ENCODE measurements at places on chromosomes 2 and 18.

GRCh38 chr18:42024131-42024530, 69.1 kb downstream of the PIK3C3 start:
- DNase-seq, result no peak

DNA sequence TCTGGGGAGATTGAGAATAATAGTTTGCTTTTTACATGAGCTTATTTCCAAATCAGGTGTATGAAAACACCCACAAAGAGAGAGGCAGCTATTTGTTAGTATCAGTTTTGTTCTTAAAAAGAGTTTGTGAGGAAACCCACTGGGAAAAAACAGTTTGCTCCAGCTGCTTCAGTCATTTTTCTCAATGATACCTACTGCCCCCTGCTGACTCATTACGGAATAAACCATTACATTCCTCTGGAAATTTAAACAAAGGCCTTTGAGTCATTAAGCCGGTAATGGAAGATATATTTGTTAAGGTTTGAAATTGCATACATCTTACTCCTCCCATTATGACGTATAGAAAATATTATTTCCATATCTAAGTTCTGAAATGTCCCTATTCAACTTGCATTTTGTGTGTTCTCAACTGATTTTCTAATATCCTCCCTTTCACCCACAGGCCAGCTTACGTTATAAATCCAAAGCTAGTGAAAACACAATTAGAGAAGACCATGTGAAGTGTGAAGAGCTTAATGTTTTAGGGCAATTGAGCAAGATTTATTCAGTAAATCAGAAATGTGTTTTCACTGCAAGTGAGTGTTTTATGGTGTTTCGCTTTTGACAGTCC, 761.6 kb downstream of the DSC3 start:
- no peak for DNase-seq

GRCh38 chr2:232388324-232388891, 9.9 kb downstream of the ALPP start:
- no peak for DNase-seq

- DNase-seq, result no peak
These were observed 224.9 kb downstream of the ASXL3 start for GRCh38 chr18:33802955-33803354.

DNA sequence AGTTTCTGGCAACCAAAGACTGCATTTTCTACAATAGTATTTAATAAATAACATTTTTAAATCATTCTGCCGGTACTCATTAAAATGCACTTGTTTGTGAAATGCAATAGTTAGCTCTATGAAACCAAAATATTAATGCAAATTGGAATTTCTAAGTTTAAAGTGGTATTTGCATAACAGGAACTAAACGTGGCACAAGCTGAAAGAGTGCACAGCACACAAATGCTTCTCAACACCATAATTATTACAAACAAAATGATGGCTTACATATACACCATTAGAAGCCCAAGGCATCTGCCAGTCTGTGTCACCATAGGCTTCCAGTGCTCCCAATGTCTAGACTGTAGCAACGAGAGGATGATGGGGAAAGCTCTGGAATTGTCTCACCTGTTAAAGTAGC, 280.5 kb downstream of the TCF4 start:
- no peak for DNase-seq

DNA sequence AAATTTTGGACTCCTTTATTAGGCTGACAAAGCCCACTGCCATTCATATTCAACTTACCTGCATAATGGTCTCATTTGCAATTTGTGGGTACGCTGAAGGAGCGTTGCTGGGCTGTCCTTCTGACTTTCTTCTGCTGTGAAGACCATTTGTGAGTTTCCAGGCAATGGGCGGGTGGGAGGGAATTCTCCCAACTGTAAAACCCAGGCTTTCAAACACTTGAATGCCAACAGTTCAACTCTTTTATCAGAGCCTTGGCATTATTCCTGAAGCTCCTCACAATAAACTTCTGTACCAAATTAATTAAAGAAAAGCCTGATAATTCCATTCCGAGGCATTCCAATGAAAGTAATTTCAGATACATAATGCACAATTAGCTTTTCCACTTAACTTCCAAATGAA, 35.2 kb upstream of the GPR39 start:
- no peak for DNase-seq

DNA sequence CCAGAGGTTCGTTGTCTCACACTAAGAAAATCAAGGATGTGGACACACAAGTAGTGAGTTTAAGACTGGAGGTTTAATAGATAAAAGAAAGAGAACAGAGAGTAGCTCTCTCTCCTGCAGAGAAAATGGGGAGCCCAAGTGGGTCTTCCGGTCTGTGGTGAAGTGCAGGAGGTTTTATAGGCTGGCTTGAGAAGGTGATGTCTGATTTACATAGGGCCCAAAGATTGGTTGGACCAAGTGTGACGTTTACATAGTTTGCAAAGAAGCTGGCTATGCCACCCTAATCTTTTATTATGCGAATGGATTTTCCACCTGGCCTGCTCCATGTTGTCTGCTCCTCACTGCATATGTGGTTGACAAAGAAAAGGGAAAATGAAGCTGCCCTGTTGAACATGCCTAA, 430.4 kb upstream of the TRIB2 start:
- no peak for DNase-seq

DNA sequence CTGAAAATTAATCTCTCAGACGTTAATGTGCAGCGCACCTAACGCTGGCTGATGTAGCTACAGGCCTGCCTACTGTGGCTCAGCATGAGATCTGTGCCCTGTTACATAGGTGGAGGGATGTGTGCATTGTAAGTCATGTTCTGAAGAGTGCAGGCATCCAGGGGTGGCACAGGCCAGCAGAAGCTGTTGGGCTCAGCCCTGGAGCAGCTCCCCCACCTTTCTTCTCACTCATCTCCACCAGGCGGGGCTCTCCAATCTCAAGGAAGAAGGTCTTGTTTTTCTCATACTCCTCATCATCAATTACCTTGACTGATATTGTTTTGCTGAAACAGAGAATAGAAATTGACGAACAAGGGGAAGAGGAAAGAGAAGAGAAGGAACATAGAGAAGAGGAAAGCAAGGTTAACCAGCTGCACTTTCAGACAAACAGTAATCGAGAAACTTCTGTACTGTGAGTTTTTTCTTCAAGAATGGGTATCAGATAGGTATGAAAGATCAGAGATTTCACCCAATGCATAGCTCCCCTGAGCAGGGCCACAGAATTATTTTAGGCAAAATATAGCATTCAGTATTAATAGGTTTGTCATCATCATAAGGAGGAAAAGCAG, 273.6 kb downstream of the SLC8A1 start:
- DNase-seq, result no peak

- DNase-seq, result no peak
These were observed 146.2 kb downstream of the LDLRAD4 start for GRCh38 chr18:13364721-13365205.

GRCh38 chr2:54995553-54995952, 54.7 kb downstream of the RTN4 start:
- no peak for DNase-seq

DNA sequence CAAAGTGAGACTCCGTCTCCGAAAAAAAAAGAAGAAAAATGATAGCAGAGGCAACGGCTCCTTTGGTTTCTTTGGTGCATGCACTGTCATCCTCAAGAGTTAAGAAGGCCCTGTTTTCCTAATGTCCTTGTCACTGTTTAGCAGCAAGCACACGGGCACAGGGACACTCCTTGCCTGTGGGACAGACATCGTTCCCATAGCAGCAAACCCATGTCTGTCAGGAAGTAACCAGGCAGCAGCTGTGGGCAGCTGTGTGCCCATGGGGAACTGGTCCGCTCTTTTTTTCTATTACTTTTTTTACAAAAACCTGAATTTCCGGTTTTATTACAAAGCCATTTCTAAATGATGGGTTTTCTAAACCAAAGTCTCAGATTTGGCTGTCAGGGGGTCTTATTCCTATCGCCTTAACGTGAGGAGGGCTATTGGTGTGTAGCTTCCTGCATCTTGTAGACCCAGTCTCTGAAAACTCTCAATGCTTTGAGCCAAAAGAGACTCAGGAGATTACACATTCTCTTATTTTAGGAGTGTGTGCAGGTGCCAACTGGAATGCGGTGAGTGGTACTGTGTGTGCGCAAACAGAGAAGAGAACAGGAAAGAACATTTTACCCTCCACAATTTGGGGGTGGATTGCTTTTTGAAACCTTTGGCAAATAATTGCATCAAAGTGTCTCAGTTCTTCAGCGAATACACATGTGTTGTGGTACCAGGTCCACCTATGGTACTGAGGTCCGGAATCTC, 109.6 kb downstream of the COLEC12 start:
- DNase-seq, result no peak

GRCh38 chr2:172842511-172843265, 107.0 kb downstream of the RAPGEF4 start:
- no peak for DNase-seq

DNA sequence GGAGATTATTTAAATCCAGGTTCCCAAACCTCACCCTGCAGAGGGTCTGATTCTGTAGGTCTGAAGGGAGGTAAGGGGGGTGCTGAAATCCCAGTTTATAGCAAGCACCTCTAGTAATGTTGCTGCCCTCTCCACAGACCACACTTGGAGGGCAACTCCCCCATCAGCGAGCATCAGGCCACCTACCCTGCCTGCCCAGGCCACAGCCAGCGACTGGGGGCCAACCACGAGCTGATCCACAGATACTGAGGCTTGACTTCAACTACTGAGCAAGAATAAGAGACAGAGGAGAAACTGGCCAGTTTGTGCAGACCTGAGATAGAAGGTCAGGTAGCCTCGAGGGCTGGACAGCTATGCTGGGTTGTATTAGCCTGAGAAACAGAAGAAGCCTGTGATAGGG, 36.3 kb upstream of the LBH start:
- DNase-seq, result no peak

- DNase-seq, result no peak
These were observed 45.2 kb downstream of the FAM178B start for GRCh38 chr2:96940980-96941775.

GRCh38 chr2:74481961-74482800, 617 bp downstream of the CCDC142 start:
- peak; percentile 63 for DNase-seq

- no peak for DNase-seq
These were observed 735.5 kb upstream of the ACVR2A start for GRCh38 chr2:147109291-147109690.

DNA sequence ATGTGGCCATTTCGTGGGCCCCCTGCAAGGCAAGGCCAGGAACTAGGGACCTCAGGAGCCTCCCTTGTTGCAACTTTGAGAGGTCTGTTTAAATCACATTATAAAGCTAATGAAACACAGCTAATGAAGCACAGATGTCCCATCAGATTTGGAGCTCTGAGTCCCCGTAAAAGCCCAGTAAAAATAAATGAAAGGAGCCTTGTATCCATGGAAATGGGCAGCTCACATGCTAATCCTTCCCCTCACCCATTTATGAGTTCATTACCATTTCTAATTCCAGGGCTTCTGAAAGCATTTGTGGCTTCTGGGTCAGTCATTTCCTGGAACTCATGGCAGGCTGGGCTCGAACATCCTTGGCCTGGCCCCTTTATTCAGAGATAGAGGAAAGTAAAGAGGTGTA, 274.8 kb downstream of the SS18 start:
- DNase-seq, result no peak

DNA sequence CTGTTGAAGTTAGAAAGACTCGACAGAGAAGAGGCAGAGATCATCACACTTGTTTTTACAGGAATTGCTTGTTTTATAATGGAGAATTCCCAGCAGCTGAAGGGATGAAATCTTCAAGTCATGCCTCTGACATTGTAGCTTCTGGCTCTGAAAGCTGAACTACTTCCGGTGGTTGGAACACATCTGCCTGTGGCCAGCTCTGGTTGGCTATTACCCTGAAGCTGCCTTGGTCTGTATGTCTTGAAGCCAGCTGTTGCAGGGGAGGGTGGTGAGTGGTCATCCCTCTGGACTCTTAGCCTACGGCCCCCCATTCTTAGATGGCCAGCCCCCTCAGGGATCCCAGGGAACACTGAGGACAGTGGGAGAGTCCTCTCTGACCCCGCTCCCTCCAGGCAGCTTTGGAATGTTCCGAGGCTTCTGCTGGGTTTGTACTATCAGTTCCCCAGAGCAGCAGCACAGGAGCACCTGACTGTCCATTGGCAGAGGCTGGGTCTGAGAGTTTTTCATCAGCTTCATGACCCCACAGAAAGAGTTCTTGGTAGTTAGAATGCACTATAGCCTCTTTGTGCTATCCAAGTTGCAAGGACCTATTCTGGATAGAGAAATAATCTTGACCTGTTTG, 87.4 kb upstream of the CAPN13 start:
- DNase-seq, result no peak

DNA sequence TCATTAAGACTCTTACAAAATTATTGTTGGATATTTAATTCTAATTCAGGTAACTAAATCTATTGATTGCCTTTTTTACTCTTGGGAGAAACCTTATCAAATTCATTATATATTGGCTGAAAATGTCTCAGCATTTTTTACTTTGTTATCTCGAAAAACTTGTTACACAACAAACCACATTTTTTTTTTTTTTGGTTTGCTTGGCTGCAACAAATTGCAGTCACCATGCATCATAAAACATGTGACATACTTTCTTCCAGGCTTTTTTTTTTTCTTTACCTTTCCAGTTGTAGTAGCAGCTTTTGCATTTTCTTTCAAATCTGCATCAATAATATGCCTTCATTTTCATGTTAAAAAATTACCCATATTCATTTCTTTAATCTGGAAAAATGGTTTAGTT, 186.7 kb downstream of the TDRD15 start:
- DNase-seq, result no peak

DNA sequence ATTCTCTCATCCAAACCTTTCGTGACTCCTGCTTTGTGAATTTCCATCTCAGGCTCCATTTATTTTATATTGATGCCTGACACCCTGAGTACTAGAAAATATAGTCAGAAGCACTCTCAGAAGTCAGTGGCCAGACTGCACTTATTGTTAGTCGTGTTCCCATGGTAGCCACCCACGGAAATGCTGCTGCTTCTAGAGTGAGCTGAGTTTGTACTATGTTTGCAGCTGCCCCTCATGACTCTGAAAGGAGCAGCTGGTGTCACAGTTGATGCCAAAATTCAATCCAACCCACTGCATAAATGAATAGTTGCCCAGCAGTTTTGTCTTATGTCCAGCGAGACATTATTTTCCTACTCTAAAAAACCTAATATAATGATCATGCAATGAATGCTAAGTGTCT, 265.2 kb upstream of the SPHKAP start:
- no peak for DNase-seq

DNA sequence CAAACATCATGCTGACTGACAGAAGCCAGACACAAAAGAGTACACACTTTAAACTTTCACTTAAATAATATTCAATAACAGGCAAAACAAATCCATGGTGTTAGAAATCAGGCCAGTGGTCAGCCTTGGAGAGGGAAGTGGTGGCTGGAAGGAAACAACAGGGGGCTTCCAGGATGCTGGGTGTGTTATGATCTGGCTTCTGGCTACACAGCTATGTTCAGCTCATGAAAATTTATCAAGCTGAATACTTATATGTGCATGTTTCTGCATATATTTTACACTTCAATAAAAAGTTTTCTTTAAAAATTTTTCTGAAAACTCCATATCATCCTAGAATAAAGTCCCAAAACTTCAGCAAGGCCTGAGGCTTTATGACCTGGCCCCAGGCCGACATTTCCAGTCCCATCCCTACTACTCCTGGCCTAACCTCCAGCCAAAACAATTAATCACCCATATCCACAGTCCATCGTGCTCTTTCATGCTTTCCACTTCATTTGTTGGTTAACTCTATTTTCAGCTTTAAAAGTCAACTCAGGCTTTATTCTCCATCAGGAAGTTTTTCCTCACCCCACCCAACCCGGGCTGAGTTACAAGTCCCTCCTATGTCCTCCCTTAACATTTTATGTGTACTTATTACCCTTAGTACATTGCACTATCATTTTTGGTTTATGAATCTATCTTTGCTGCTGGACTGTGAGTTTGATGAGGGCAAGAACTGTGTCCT, 27.9 kb upstream of the SPTBN1 start:
- no peak for DNase-seq
